CD8-positive, alpha-beta memory T cell (primary cell): ENCODE measurements at places on chromosomes 7 and 10. TPM values are rescaled to one million over a fixed set of nuclear protein-coding genes. Genes with fewer than 3 reads are reported as not detected.

NXPH1 gene
- total RNA-seq: not detected

HDAC9 gene
- 3.2 TPM for total RNA-seq

NYAP1 gene
- 0.13 TPM for total RNA-seq

STOX1 gene
- 0.29 TPM for total RNA-seq

DNA sequence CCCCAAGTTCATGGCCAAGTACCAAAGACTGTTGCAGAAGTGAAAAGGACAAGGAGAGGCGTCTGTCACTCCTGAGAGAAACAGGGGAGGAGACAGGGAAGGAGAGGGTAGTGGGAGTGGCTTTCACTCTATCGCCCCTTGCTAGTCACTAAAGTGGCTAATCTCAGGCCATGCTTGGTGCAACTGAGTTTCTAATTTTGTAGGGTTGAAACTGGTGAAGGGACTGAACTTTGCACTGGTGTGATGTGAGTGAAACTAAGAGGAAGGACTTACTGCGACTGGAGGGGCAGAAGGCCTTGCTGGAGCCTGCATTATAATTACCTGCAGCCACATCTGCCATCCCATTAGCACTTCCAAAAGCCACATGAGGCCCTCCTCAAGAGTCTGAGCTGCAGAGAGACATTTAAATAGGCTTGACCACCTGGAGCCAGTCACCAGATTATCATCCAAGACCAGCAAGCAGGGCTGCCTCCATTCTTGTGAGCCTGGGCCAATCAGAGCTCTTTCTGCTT lies 107.2 kb upstream of the EEPD1 start:
- DNase-seq: no peak

GRCh38 chr7:131431289-131431688 lies 103.6 kb downstream of the MKLN1 start:
- DNase-seq: no peak

DNA sequence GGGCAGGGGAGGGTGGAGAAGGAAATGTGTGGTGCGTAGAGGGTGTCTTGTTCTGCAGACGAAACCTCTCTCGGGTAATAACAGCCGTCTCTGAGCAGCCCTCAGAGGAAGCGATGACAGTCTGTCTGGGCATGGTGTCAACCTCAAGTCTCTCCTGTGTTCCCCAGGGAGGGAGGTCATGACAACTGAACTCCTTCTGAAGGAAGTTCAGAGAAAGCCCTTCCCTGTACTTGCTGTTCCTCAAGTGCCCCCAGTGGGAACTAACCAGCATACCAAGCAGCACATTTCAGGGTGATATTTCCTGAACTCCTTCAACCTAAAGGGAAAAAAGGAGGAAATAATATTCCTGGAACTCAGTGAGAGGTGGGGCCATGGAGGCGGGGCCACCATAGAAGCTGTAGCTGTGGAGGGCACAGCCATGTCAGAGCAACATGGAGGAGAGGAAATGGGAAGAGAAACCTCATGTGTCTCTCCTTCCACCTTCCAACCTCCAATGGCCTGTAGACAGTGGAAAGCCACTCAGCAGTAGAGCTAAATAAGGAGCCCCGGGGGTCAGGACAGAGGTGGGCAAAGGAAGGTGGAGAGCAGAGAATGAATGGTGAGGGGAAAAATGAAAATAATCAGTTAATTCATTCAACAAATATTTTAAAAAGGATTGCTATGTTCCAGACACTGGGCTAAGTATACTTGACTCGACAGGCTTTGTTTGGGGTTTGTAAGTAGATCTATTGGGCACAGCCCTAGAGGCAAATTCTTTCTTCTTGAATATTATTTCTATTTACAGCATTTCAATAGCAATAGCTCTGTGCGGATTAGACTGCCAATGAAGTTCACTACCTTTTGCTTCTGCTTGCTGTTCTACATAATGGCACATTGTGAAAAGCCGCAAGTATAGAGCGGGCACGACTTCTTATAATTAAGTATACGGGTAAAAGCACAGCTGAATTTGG lies 61.0 kb upstream of the AOAH start:
- DNase-seq: peak; percentile 63

GRCh38 chr10:682931-683447 lies 6.5 kb downstream of the DIP2C start:
- DNase-seq: no peak

- peak; percentile 9 for DNase-seq
Measured at GRCh38 chr10:35335133-35336083, 901 bp upstream of the CCNY start.

DNA sequence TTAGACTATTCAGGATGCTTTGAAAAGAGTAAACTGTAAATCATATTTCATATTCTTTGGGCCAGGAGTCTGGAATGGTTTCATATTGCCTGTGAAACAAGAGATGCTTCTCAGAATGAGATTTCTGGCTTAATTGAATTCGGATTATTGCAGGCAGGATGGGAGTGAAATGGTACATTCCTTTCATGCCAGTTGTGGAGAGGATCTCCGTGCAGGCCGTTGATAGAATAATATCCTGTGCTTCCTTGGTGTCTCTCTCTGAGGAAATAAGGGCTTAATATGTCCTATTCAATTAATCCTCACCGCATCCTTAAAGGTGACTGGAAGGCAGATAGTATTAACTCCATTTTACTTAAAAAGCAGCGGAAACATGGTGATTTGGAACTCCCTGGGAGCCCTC lies 56.6 kb downstream of the CUX1 start:
- DNase-seq: no peak

- no peak for DNase-seq
Measured at GRCh38 chr7:3518546-3518945, 217.5 kb downstream of the SDK1 start.

DNA sequence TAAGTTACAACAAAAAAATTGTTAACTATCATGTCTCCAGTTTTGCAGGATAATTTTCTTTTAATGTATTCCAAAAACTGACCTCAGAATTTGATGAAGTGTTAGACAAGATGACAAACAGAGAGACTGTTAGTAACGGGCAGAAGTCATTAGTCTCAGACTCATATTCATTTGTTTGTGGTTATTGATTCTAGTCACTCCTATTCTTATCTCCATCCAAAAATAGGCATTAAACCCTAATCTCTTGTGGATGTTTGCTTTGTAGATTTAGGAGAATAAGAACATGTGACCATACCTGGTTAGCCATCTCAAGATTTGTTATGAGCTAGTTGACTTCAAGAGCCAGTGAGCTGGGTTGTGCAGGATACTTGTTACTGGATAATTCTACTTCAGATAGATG lies 261.1 kb downstream of the AUTS2 start:
- no peak for DNase-seq

- no peak for DNase-seq
Measured at GRCh38 chr10:13885238-13885990, 298.6 kb downstream of the PRPF18 start.

DNA sequence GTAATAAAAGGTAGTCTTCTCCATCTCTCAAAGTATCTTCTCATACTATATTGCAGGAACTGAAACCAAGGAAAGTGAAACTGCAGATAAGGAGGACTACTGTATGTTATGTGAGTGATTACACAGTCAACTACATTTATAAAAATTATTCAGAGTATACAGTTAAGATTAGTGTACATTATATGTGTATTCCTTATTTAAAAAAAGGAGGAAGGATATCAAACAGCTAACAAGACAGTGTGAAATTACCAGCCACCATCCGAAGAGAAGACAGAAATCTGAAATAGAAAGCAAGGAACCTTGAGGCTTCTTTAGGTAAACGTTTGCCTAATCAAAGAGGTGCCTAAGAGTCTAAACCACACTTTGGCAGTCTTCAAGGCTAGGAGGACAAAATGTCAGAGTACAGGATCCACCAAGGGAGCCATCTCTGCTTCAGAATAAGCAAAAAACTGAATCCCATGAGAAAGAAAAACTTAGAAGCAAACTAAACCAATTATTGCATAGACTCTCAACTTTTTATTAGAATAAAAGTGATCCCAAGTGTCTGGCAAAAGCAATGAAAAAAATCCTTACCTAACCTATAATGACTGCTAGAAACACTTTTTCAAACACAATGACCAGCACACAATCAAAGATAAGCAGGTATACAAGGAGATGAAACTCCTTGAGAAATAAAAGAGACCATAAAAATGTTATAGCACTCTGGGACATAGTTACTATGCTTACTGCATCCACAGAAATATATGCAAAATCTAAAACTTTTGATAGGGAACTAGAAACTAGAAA lies 6.4 kb downstream of the USP6NL start:
- no peak for DNase-seq

- no peak for DNase-seq
Measured at GRCh38 chr7:39125846-39126245, 148.1 kb downstream of the POU6F2 start.

DNA sequence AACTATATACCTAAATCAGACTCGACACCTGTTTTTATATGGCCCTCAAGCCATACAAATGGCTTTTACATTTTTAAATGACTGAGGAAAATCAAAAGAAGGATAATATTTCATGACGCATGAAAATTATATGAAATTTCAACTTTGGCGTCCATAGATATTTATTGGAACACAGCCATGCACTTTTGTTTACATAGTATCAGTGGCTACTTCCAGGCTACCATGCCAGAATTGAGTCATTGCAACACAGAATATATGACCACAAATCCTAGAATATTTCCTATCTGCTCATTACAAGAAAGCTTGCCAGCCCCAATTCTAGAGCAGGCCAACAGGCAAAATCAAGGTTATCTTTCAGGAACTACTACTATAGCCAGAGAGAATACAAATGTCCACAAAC lies 29.3 kb downstream of the AFAP1L2 start:
- no peak for DNase-seq

DNA sequence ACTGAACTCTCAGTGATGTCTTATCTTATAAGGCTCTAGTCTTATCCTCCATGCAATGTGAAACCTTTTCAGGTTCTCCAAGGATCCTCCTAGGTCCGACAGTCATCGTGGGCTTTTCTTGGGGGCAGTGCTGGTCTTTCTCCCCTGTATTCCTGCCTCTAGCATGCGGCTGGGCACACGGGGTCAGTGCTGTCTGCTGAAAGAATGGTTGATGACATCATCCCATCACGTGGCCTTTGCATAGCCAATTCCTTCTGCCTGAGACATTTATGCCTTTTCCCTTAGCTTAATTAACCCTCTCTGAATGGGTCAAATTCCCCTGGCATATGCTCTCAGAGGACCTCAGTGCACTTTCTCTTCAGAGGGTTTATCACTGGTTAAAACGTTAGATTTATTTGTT lies 27.0 kb upstream of the KCNK18 start:
- no peak for DNase-seq

DNA sequence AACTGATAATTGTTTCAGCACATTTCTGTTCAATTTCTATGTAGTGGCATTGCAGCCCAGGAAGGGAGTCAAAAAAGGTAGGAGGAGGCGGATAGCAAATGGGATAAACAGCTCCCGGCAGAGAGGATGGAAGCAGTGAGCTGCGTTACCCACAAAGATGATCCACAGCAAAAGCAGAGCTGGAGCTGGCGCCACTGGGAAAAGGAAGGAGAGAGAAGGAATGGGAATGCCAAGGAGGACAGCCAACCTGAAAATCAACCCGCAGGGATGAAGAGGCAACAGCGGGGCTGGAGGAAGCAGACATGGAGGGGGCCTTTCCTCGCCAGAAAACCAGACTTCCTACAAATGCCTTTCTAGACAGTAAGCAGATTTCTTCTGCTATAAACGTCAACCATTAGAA lies 82.7 kb upstream of the ADAM12 start:
- no peak for DNase-seq

- DNase-seq: no peak
Measured at GRCh38 chr10:44911081-44911540, at the start of gene TMEM72. Gene TMEM72 (plus strand): TSS chr10:44911337. CDS start chr10:44911513, 176 bp downstream.

- no peak for DNase-seq
Measured at GRCh38 chr10:110786172-110786571, 85.6 kb upstream of the PDCD4 start.

- DNase-seq: no peak
Measured at GRCh38 chr10:130770018-130770630, 541.4 kb downstream of the TCERG1L start.

GRCh38 chr7:136214356-136214755 lies 237.2 kb upstream of the MTPN start:
- DNase-seq: no peak

GRCh38 chr10:77643795-77644468 lies 6.3 kb upstream of the KCNMA1 start:
- no peak for DNase-seq

GRCh38 chr10:131678171-131678570 lies 222.6 kb upstream of the PPP2R2D start:
- no peak for DNase-seq

DNA sequence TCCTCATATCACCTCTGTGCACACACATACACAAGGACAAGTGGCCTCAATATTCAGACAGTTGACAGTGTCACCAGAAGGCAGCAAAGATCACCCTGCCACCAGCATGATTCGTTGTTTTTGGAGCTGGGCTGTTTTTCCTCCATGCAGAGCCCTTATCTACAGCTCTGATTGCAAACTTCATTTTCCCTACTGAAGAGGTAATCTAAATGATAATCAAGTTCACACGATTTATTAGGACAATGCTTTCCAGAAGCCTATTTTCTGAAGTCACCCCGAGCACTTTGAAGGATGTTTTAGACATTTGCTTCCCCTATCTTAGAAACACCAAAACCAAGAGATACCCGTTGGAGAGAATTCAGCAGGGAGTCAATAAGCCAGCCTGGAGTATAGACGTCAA lies 46.0 kb upstream of the ADAM12 start:
- DNase-seq: no peak

DNA sequence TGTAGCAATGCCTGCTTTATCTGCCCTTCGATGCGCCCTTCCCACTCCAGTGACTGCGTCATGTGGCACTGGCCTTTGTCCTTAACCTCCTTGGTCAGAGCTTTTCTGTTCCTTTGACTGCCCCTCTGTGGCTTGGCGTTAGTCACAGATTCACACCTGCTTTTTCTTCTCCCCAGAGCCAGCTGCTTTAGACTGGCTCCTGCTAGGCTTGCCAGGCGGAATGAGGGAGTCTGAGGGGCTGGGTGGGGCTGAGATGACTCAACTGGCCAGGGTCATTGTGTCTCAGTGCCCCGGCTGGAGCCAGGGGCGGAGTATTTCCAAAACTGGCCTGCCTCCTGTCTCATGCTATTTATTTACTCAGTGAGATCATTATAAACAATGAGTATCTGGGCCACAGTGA lies 194.1 kb downstream of the EMX2 start:
- DNase-seq: no peak
